Lower leg skin (tissue), 4 donors: ENCODE measurements at places on chromosomes 2 and 18.

- peak; percentile 32 for DNase-seq
These were observed 756 bp upstream of the NAGK start for GRCh38 chr2:71067567-71068217.

DNA sequence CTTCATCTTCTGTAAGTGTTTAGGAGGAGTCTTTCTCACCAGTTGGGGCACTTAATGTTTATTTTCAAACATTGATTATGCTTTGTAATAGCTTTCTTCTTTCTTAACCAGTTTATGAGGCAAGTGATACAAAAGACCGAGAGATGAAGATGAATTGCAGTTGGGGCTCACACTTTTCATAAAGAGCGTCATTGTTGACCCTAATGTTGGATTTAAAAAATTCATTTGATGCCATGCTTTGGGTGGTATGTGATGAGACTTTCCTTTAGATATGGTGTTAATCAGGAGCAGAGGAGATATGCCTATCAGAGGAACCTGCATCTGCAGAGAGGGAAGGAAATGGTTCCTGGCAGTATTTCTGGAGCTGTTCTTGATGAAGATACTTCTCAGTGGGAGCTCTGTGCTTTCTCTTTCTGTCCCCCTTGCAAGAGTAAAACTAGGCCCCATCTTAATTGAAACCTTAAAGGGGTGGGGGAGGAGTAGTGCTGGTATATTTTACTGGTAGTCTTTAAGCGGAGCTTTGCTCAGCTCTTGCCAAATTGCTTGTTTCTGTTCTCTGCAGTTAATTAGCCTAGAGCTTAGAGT is 2.3 kb downstream of the EML4 start:
- no peak for DNase-seq

GRCh38 chr2:88628571-88628939 is 1.3 kb upstream of the EIF2AK3 start:
- no peak for DNase-seq

- no peak for DNase-seq
These were observed 173.3 kb upstream of the NT5C1B start for GRCh38 chr2:18762667-18763066.

DNA sequence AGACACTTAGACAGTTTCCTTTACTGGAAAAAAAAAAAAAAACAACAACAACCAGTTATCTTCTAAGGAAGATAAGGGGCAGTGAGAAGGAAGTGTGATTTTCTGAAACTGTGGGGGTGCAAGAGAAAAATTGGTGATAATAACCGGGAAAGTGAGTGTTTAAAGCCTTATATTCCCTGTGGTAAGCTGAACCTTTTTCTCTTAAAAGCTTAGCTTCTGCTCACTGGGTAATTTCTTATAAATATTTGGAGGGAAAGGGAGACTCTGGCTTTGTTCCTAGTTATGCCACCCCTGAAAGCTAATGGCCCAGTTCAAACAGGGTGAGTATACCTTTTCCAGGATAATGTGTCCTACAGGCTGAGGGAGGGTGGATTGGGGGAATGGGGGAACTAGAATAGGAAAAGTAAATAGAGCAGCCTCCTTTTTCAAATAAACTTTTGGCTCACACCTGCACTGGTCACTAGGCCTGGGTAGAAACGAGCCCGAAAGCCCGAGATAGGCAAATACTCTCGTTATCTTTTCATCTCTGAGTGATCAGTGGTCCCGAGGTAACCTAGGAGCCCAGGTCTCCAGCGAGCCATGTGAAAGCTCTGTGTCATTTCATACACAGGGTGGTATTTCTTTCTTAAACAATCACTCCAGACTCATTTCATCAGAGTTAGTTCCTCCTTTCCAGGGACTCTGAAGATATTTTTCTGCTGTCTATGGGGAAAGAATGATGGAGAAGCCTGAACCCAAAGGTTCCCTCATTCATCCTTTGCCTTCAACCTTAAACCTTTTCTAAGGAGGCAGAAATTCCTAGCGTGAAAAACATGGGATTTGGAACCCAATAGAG is 15.5 kb upstream of the SRBD1 start:
- no peak for DNase-seq

DNA sequence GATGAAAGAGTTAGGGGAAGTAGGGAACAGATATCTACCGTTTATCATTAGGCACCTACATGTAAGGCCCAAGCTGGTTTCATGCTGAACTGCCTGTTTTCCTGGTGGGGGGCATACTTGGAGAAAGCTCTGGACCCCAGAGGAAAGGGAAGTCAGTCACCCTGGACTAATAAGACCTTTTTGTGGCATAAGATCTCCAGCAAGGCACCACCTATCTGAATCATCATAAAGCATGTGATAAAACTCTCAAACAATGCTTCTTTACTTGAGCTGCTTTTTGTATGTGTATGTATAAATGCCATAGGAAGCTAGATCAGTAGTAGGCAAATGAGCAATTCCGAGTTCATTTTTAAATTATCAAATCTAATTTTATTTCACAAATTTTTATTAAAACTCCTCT is 104.8 kb downstream of the TANC1 start:
- DNase-seq = no peak

DNA sequence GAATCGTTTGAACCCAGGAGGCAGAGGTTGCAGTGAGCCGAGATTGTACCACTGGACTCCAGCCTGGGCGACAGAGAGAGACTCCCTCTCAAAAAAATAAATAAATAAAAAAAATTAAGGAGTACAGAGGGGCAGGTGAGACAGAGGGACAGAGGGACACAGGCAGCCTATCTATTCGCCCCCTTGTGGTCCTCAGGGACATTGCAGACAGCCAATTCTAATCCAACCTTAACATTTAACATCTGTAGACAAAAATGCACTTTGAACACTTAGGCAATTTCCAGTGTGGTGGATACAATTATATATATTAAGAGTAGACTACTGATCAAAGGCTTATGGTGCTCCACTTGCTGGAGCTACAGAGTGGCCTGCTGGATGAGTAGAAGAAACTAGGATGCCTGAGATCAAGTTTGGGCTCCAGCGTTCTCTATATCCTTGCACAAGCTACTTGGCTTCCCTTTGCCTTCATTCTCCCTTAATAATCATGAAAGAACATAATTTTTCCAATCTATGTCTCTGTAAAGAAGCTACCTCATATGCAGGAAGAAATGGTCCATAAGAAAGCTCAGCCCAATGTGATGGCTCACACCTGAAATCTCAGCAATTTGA is 8.2 kb upstream of the SMARCAL1 start:
- DNase-seq = peak; percentile 28

DNA sequence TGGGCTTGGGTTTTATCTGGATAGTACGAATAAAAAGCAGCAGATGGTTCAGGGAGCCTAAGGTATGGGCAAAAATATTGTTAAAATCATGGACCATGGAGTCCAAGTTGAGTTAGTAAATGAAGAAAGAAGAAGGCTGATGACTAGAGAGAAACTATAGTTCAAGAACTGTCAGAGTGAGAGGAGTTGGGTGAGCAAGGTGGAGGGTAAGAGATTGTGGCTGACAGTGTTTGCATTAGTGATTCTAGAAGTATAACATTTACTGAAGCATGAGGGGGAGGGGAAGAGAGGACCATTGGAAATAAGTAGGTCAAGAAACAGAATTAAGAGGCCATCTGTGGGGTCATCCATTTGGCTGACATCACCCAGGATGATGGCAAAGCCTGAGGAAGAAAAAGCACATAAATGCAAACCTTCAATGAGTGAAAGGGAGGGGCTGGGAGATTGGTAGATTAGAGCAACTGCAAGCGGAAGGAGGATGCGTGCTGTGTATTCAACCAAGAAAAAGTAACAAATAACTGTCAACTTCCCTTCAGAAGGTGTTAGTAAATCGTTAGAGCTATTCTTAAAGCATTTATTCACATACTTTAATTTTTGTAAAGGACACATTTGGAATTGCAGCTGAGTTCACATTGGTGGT is 392.8 kb downstream of the TSN start:
- no peak for DNase-seq

DNA sequence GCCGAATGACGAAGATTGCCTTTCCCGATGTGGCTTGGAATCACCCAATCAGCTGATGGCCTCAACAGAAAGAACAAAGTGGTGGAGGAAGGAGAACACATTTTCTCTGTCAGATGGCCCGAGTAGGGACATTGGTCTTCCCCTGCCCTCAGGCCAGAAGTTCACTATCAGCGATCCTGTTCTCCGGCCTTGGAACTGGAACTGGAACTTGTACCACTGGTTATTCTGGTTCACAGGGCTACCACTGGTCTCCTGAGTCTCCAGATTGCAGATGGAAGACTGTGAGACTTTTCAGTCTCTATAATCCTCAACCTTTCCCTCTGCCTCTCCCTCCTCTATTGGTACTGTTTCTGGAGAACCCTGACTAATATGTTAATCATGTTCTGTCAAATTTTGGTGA is 180.4 kb downstream of the ANKRD30B start:
- DNase-seq = no peak

DNA sequence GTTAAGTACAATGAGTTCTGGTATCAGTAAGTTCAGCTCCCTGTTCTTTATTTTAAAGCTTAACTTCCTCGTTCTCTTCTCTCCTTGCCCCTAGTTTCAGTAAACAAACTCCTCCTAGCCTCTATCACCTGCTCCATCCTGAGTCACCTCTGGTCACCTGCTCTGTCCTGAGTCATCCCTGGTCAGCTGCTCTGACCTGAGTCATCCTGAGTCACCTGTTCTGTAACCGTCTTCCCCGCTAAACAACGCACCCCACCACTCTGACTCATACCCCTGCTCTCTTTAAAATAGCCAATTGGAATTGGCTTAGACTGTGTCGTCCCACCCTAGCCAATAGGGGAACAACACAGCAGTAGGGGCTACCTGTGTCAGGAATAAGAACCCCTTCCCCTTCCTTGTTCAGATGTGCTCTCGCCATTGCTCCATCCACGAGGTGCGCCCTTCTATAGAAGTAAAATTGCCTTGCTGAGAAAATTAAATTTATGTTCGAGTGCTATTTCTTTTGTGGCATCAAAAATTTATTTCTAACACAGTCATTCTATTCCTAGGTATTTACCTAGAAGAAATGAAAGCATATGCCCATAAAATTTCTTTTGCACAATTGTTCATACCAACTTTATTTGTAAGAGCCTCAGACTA is 24.9 kb upstream of the RMND5A start:
- no peak for DNase-seq

- DNase-seq = no peak
These were observed 50.8 kb downstream of the WIPF1 start for GRCh38 chr2:174546519-174547506.

DNA sequence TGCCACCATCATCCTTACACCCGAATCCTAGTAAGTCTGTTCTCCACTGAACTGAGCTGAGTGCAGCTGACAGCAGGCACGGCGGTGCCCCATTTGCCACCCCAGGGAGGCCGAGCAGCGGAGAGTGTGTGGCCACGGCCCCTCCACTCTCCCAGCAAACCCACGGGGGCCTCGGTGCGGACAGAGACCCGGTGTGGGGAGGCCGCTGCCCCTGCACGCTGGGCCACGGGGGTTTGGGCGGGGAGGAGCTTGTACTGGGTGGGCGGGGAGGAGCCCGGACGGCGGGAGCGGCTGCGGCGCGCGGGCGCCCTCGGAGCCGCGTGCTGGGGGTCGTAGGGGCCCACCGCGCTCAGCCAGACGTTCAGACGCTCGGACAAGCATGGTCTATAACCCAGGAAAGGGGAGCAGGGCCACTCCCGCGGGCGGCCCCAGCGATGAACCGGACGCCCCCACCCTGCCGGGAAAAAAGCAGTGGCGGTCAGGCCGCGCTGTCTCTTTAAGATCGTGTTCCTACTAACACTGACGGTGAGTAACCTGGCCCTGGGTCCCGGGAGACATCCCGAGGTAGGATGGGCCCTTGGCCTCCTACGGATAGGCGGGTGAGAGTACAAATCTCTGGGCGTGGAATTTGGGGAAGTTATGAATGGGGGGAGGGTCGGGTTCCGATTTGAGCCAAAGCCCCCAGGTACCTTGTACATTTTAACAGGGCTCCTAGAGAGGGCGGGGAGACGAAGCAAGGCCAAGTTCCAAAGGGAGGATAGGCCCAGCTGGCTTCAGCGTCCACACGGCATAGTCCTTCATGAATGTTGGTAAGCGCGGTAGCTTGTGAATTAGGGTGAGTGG is at the start of gene ITPRIPL1:
Gene ITPRIPL1 (plus strand): TSS at position 277 of the 843 bp plus-strand sequence. CDS start 523 bp downstream, at position 800.
- DNase-seq = peak; percentile 85

- no peak for DNase-seq
These were observed 36.7 kb downstream of the BIN1 start for GRCh38 chr2:127070221-127070620.

DNA sequence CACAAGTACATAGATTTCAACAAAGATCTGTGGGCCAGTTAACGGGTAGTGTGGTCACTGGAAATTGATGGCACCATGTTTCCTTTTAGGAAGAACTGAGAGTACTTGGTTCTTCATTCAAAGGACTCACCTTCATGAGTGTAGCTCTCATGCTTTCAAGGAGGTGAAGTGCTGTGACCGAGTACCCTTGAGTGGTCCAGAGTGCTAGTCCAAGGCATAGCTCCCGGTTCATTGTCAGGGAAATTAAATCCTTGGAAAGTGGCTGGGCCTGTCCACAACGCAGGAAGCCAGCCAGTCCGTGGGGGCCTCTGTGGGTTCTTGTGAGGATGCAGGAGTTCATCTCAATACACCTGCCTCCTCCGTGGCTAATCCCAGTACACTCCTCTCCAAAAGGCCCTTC is 295.1 kb downstream of the GALR1 start:
- no peak for DNase-seq
